ENCODE measurements at places on chromosomes 12 and 14. TPM values are rescaled to one million over a fixed set of nuclear protein-coding genes. Genes with fewer than 3 reads are reported as not detected.

GRCh38 chr12:110677206-110677911 lies 11.6 kb downstream of the HVCN1 start:
- no peak for DNase-seq

GRCh38 chr14:64680013-64680713 lies 24.1 kb upstream of the PLEKHG3 start:
- no peak for DNase-seq

DNA sequence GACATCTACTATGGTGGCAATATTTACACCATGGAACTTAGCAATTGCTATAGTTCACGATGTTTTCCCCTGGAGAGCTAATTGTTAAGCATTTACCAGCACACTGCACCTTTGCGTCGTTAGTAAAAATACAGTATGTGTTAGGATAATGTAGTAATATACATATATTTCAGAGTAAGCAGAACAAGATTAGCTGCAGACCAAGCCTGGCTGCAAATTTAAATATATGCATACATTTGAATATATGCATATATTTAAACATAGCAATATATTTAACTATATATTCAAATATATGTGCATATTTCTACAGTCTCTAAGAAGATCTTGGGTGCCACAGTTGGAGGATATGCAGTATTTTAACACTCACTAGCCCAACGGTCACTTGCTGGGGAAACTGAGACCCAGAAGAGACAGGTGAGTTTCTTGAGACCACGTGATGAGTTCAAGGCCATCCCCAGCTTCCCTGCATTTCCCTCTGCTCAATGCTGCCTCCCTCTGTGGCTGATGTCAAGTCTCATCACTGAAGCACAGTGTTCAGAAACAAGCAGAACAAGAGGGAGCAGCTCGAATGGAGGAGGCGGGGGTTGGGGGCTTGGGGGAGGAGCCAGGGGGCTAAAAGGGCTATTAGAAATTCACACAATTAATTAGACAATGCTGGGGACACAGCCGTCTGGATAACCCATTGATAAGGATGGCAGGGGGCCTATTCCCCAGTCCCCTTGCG lies 708.0 kb downstream of the MED13L start:
- DNase-seq: no peak

- DNase-seq: no peak
Observed at GRCh38 chr12:129665414-129665813, 238.4 kb downstream of the TMEM132D start.

The KRT85 gene
- total RNA-seq: not detected

The OR2AP1 gene
- total RNA-seq: not detected

GRCh38 chr14:100526632-100527031 lies 60.6 kb downstream of the BEGAIN start:
- DNase-seq: no peak

DNA sequence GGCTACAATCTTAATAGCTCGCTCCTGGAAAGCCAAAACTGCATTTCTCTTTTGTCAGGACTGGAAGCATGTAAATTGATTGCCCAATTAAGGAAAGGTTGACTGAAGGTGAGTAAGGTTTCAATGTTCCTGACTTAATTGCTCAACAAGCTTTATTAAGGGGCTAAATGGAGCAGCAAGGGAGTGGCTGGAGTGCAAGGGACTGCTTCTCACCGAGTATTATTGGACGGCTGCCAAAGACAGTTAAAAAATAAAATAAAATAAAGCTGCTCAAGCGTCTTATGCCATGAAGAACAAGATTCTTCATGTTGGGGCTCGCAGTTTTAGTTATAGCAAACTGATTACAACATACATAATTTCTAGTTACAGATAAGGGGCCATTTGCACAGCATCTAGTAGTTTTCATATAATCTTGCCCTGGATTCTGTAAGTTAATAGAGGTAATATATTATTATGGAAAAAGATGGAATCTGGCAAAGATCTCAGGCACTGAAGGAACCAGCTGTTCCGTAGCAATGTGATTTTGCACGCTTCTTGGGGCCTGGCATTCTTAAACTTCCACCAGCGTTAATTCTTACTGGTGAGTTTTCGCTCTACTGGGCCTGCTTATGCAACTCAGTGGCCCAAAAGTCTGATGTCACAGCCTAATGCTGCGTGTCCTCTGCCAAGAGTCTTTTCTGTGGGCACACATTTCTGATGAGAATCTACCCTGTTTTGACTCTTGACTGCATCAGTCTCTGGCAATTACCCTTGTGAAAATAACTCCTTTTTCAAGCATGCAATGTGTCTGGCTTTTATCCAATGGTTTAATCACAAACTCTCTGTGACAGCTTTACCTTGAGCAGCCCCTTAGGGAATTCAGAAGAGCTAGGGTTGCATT lies 108.5 kb downstream of the SLC38A1 start:
- no peak for DNase-seq

GRCh38 chr12:131362291-131363211 lies 348.3 kb upstream of the SFSWAP start:
- DNase-seq: no peak

The ISM2 gene
- total RNA-seq: 0.41 TPM

DNA sequence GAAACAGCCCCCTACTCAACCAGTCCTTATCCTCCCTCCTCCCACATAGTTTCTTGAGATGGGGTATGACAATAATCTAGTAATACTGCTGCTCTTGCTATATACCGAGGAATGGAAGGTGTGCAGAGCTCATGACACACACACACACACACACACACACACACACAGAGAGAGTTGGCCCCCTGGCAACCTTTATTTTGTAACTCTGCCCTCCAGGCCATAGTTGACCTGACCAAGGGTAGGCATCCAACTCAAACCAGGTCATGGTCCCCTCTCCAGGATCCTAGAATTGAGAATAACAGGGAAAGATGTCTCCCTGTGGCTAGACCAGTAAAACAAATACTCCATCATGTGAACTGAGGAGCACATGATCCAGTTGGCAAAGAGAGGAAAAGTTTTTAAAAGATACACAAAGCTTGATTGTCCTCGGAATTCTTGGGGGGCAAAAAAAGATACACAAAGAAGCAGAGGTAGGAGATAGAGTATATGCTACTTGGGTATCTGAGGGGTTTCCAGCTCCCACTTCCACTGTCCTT lies 11.3 kb downstream of the ERO1A start:
- no peak for DNase-seq

The FAM90A1 gene
- total RNA-seq: not detected

- DNase-seq: no peak
Observed at GRCh38 chr12:7450667-7451066, 6.7 kb upstream of the CD163L1 start.

DNA sequence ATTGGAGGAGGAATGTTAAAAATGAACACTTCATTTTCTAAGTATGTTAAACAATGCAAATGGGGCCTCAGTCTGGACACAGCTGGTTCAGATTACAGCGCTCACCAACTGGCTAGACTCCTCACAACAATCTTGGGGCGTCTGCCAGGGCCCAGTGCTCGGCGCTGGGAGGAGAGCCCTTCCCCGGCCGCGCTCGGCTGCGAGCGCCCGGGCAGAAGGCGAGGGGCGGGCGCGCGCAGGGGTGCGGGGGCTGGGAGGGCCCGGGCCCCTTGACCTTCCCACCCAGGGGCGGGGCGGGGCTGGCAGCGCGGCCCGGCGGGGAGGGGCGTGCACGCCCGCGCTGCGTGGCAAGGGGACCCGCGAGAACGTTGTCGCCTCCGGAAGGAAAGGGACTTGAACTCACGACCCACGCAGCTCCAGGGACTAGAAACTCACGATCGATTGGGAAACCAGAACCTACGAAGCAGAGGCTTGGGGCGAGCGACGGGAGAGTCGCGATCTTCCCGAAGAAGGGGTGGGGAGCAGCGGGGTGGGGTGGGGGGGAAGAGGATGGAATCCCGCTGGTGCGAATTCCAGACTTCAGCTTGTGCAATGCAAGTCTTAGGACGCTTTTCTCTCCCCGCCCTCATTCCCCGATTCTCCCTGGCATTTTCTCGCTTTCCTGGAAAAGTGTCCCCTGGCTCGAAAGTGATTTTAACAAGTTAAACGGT lies at the start of gene FBLN5:
TSS of gene FBLN5 (minus strand) at position 220 of the 710 bp plus-strand sequence. CDS start 465 bp downstream, outside the sequence.
- DNase-seq: no peak

The NGB gene
- total RNA-seq: not detected

- no peak for DNase-seq
Observed at GRCh38 chr12:122730215-122731014, at the start of gene HCAR1. TSS of gene HCAR1 (minus strand) at chr12:122730844. CDS start at chr12:122730339, 505 bp downstream.

- no peak for DNase-seq
Observed at GRCh38 chr14:50859296-50859624, 12.6 kb upstream of the ABHD12B start.

DNA sequence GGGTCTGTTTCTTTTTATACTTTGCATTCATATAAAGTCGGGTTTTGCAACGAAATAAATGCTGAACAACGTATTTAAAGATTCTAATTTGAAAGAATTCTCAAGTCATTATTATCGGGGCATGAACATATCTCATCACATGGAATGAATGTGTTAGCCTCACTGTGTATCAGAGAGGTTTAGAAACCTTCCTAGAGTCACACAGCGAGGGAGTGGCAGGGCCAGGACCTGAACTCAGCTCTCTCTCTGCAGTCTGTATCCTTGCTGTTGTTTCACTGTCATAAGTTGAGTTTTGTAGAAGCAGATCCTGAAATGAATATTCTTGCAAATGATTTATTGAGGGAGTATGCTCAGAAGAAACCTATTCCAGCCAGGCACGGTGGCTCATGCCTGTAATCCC lies 209.2 kb upstream of the NOS1 start:
- no peak for DNase-seq

The PLBD1 gene
- 0.23 TPM for total RNA-seq

The NPFF gene
- total RNA-seq: not detected

DNA sequence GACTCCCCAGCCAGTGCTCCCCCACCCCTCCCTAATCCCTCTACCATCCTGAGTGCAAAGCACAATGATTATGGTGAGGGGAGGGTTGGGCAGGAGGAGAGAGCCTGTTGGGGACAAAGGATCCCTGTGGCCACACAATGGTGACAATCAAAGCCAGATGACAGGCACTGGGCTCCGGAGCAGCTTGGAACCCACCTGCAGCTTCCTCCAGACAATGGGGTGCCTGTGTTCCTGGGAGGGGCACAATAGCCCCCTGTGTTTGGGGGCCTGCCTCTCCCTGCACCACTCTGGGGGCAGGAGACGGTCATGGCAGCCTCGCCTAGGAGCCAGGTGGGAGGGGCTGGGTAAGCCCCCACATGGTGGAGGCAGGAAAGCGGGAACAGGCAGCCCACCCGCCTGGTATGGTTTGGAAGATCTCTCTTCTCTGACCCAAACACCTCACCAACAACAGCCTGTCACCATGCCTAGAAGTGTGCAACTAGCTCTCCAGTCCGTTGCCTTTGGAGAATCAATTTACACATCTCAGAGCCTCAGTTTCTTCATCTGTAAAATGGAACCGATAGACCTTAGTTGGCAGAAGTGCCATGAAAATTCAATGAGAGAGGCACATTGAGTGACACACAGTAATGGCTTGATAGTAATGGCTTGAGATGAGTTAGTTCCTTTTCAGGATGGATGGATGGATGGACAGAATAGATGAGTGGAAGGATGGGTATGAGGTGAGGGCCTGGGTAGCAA lies 53.0 kb downstream of the MVK start:
- no peak for DNase-seq

- DNase-seq: no peak
Observed at GRCh38 chr12:46787496-46788055, 38.2 kb downstream of the SLC38A4 start.

- no peak for DNase-seq
Observed at GRCh38 chr12:57234233-57234570, 4.7 kb downstream of the SHMT2 start.

The GPR84 gene
- not detected for total RNA-seq

The RGS6 gene
- total RNA-seq: not detected

GRCh38 chr12:119201789-119202543 lies 23.2 kb downstream of the HSPB8 start:
- DNase-seq: no peak

- no peak for DNase-seq
Observed at GRCh38 chr12:113422030-113422885, at the start of gene SDSL. TSS of gene SDSL (plus strand) at chr12:113422380. CDS start at chr12:113427983, 5,603 bp downstream.

The CLEC14A gene
- total RNA-seq: 318 TPM

GRCh38 chr12:77308056-77308455 lies 242.7 kb upstream of the E2F7 start:
- DNase-seq: no peak

- DNase-seq: no peak
Observed at GRCh38 chr12:119178544-119179334, at the start of gene HSPB8. TSS of gene HSPB8 (plus strand) at chr12:119178931. CDS start at chr12:119179313, 382 bp downstream.

The PLEKHD1 gene
- total RNA-seq: not detected

The SENP1 gene
- 12.9 TPM for total RNA-seq

The TSPAN19 gene
- total RNA-seq: 0.35 TPM

- no peak for DNase-seq
Observed at GRCh38 chr12:67086116-67086515, 183.0 kb upstream of the CAND1 start.

DNA sequence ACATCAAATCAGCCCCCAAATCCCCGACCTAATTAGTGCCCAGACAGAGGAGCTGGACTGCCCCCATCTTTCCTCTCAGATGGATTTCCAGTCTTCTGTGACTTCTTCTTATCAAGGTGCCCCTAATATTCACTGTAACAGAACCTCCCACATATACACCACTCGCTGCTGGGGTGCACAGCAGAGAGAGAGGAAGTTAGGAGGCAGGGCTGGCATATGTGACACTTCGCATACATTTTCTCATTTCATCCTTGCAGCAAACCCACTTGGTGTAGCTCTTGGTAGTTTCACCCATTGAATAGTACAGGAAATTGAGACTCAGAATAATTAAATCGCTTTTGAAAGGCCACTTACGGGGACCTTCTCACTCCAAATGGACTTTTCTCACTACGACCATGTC lies 56.5 kb upstream of the CCND2 start:
- no peak for DNase-seq

The RIPK3 gene
- total RNA-seq: 2.6 TPM

- no peak for DNase-seq
Observed at GRCh38 chr14:34472706-34473279, 10.8 kb upstream of the SPTSSA start.

GRCh38 chr12:124496584-124496983 lies 70.8 kb downstream of the NCOR2 start:
- DNase-seq: no peak

DNA sequence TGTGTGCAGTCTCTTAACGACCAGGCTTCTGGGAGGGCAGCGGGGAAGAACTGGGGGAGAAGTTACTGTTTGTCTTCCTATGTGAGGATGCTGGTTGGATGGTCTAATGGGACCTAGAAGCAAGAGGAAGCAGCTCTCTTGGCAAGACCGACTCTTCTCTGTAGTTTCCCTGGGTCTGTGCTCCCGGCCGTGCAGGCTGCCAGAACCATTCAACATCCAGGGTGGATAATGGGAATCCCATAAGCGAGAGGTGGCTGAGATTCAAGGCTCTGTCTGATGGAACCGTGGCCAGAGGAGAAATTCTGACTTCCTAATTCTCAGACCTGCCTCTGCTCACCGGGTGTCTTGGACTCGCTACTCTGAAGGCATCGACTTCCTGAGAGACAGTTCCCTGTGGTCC lies 561.0 kb upstream of the TBX3 start:
- DNase-seq: no peak

Data from glomerular endothelial cell (primary cell).